ENCODE measurements at places on chromosomes 1 and 21.

DNA sequence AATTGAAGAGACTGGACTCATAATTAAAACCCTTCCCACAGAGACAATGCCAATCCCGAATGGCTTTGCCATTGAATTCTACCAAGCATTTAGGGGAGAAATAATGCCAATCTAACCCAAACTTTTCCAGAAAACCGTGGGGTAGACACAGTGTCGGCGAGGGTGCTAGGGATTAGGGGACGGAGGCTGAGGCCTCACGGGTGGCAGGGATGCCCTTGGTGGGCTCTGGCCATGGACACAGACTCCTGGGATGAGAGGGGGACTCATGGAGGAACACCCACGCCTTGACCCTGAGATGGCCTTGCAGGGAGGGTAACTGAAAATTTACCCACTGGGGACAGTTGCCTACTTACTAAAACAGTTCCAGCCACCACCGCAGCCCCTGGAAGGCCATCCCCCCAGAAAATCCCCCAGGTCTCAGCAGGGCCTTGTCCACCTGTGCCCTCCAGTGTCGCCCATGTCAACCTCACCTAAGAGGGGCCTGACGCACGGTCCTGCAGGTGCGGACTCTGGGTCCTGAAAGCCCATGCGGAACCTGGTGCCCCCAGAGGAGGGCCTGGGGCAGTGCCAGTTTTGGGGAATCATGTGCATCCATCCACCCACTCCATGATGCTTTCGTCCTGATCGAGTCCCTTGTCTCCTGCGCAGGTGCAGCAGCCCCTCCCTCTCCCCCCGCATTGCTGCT lies 1.9 kb downstream of the KRTAP10-5 start:
- no peak for DNase-seq

GRCh38 chr21:41427556-41427955 lies 1.5 kb downstream of the MX1 start:
- DNase-seq, result no peak

DNA sequence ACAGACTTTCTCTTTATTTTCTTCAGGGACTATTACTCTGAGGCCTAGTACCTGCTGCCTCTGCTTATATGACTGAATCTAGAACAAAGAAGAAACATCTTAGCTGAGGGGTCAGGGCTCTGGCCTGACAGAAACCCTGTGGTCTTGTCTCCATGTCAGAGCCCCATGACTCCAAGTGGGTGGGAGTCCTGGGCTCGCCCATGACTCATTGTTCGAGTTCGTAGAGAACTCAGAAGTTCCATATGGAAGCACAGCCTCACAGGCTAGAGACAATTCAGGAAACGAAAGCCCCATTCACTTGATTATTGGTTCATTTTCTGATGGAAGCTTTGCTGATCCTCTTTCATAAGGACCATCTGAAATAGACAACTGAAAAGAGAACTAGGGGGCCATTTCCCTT lies 73.2 kb downstream of the CD58 start:
- DNase-seq, result no peak

DNA sequence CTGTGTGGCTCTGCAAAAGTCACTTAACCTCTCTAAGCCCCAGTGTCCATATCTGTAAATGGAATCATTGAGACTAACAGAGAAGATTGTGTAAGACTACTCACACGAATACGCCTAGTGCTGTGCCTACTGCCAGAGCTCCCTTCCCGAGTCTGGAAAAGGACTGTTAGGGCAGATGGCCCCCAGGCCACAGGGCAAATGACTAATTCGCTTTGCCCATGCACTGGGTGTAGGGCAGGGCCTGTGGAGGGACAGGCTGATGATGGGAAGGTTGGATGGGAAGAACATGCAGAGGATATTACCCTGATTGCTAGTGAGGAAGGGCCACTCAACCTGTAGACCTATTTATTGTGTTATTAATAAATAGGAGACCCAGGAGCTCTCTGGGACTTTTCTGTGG lies 4.2 kb upstream of the GPR61 start:
- no peak for DNase-seq

- no peak for DNase-seq
These were observed 93.5 kb downstream of the LRIG2 start for GRCh38 chr1:113166473-113166872.

DNA sequence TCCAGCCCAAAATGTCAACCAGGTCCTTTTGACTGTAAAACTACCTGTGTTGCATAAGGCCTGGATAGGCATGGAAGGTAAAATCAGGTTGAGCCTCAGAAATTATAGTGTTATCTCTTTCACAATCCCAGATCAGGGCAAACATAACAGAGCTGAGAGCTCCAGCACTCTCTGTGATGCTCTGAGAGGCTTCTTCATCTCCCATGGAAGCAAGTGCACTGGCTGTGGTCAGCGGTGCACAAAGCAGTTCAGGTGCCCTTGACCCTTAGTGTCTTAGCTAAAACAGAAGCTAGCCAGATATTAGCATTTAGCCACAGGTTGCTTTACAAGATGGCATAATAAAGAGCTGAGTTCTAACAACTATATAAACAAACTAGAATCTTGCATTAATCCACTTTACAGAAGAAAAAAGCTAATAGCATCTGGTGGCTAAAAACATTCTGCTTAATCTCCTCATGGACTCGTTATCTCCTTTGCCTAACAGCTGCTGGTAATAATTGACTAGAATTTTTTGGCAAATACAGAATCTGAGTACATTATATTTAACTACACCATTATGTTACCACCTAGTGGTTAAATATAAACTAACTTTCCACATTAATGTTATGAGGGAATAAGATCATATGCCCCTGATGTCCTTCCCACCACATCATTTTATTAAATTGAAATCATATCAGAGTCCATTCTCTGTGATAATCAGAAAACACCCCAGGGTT lies 25.6 kb upstream of the POGK start:
- DNase-seq, result no peak

GRCh38 chr1:158396646-158397045 lies 2.6 kb downstream of the OR10T2 start:
- DNase-seq, result no peak

DNA sequence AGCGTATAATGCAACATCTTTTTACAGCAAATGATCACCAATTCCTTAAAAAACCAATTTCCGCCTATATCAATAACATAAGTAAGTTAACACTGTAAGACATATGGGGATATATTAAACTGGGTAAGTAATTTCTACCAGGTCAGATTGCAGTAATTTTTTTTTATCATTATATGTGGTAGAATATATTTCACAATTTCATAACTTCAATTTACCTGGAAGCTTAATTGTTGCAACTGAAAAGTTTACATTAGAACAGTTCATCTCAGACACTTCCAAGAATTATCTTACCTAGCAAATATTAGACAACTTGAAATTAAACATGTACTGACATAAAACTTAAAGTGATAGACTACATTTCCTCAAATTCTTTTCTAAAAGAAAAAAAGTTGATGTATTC lies 51.9 kb upstream of the ASPM start:
- DNase-seq, result no peak

GRCh38 chr1:40183055-40183710 lies 22.0 kb downstream of the RLF start:
- DNase-seq, result no peak

GRCh38 chr1:168000656-168001055 lies 63.8 kb upstream of the MPC2 start:
- no peak for DNase-seq

GRCh38 chr1:21891081-21891480 lies 46.0 kb downstream of the HSPG2 start:
- DNase-seq, result no peak

DNA sequence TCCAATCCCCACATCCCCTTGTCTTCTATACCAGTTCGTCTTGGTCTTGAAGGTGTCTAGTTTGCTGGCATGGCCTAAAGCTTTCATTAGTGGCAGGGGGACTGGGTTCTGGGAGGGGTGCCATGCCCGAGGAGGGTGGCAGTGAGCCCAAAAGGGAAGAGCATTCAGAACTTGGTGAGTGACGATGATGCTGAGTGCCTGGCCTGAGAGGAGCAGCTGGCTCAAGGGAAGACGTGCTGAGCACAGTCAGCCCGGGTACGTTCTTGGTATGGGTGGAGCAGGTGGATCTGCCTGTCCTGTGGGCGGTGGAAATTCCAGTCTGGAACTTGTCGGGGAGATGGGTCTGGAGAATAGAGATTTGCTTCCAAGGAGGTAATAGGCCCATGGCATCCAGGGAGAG lies 4.6 kb downstream of the FDPS start:
- no peak for DNase-seq

DNA sequence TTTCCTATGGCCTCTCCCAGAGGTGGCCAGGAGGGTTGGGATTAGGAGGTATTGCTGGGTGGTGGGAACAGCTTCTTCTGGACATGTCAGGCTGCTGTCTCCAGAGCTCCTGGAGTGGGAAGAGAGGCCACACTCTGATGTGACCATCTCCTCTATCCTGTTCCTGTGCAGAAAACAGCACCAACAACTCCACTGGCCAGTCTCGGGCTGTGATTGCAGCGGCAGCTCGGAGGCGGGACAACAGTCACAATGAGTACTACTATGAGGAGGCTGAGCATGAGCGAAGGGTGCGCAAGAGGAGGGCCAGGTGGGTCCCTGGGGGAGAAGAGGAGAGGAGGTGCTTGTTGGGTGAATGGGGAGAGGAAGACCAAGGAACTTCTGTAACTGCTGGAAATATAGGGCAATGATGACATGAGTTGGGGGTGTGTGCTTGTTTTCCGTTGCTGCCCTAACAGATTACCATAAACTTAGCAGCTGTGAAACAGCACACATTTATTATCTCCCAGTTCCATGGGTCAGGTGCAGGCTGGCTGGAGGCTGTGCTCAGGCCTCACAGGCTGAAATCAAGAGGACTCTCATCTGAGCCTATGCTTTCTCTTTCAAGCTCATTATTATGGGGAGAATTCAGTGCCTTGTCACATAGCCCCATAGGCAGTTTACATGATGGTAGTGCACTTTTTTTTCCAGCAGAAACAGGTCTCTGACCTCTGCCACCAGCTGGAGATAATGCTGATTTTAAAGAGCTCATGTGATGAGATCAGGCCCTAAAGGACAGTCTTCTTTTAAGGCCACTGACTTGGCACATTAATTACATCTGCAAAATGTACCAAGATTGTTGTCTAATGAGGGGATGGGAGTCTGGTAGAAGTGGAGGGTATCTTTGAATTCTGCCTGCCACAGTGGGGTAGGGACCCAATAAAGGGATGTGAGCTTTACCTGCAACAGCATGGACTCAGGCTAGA lies 20.8 kb downstream of the VANGL2 start:
- DNase-seq, result no peak

- no peak for DNase-seq
These were observed 16.1 kb upstream of the LRRC3 start for GRCh38 chr21:44439211-44439600.

DNA sequence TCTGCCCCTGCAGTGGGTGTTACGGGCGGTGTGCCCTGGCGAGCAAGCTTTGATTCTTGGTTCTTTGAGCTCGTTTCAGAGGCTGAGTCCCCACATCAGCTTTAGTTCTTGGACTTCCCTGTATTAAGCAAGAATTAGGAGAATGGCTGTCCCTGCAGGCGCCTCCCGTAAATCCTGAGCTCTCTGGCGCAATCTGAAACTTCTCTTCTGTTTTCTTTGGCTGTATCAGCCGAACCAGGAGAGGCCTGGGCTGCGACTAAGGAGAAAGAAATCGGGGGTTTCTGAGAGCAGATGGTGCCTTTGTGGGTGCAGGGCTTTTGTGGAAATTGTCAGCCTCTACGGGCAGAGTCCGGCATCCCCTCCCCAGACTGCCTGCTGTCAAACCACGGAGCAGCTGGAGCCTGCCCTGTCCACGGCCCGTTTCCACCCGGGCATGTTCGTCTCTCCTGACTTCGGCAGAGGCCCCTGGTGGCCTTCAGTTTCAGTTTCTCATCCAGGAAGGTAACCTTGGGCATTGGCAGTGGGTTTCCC lies 17.9 kb downstream of the CSTB start:
- DNase-seq, result peak; percentile 37

GRCh38 chr1:169160845-169161495 lies 54.5 kb downstream of the ATP1B1 start:
- no peak for DNase-seq

DNA sequence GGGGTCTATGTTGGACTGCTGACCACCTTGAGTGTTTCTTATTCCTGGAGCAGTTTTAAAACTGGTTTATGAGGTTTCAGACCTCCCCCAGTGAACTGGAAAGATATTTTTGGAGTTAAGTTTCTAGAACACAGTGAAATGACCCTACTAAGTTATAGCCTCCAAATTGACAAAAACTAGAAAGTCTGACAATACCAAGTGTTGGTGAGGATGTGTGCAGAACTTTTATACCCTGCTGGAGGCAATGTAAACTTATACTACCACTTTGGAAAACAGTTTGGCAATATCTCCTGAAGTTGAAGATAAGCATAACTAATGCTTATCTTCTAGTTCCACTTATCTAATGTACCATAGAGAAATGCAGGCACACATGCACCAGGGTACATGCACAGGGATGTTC lies 10.4 kb downstream of the OLFML2B start:
- no peak for DNase-seq

- DNase-seq, result no peak
These were observed 28.8 kb downstream of the MAN1A2 start for GRCh38 chr1:117396074-117396473.

DNA sequence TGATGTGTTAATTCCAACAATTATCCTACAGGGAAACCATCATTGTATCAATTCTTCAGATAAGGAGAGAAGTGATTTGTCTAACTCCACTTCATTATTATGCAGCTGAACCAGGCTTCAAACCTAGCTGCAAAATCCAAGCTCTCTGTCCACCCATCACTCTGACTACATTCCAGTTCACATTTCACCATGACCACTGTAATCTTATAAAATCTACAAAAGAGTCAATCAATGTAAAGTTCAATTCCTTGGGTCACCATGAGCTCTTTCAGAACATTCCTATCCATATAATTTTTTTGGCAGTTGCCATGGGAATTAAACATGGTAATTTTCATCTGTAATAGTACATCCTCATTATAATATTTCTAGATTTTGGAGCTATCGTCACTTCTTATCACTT lies 100.9 kb downstream of the PLPPR5 start:
- DNase-seq, result no peak

- no peak for DNase-seq
These were observed 20.3 kb upstream of the ADGRB2 start for GRCh38 chr1:31784356-31785019.

DNA sequence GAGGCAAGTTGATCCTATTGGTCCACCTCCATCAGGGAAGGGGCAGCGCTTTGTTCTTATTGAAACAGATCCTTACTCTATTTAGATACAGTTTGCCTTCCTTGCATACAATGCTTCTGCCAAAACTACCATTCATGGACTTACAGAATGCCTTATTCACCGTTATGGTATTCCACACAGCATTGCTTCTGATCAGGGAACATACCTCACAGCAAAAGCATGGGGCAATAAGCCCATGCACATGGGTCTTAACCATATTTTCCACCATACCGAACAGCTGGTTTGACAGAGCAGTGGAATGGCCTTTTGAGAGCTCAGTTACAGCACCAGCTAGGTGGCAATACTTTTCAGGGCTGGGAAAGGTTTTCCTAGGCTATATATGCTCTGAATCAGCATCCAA lies 544.8 kb upstream of the ADGRL4 start:
- no peak for DNase-seq

DNA sequence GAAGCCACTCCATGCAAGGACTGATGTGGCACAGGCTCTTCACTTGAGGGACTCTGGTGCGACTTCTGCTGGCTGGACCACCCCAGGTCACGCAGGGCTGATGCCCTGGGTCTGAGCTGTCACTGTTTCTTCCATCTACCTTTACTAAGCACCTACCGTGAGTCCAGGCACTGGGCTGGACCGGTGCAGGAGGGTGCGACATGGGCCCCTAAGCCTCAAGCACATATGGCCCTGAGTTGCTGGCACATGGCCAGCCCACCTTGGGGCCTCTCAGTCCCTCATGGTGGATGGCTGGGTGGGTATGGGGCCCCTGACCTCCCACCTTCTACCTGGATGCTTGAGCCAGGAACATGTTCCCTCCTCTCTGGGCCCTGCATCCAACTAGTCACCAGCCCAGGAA lies 76.0 kb downstream of the DMRTB1 start:
- DNase-seq, result no peak
